ENCODE measurements at places on chromosomes 12 and 14.

DNA sequence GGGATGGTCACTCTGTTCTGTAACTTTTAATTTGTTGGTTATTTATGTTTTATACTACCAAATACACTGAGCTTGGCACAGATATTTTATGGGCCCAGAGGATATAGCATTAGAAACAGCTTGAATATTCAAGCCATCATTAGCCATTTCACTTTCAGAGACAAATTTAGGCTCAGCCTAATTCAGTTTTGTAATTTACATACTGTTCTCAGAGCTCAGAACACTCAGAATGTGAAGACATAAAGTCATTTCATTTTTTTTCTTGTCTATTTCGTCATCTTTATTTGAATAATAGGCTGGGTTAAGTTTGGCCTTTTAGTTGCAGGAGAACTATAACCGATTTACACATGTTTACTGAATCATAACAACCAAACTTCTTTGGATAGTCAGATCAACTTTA is 361.7 kb downstream of the SNAPC1 start:
- DNase-seq = no peak

- DNase-seq = no peak
These were observed 25.1 kb downstream of the SLC4A8 start for GRCh38 chr12:51449580-51450246.

DNA sequence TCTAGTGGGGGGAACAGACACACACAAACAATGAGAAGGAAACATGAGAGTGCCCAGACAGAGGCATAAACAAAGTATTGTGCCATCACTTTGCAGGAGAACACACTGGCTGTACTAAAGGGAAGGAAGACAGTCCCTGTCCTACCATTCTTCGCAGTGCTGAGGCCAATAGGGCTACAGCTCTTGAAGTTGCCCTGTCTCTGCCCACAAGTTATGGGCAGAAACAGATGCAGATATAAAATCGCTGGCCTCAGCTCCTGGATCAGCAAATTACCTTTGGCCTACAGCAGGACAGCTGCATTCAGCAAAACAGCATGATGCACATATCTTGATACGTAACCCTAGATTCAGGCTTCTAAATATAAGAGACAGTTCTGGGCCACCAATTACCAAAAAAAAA is 23.0 kb upstream of the PRKAB1 start:
- DNase-seq = no peak

DNA sequence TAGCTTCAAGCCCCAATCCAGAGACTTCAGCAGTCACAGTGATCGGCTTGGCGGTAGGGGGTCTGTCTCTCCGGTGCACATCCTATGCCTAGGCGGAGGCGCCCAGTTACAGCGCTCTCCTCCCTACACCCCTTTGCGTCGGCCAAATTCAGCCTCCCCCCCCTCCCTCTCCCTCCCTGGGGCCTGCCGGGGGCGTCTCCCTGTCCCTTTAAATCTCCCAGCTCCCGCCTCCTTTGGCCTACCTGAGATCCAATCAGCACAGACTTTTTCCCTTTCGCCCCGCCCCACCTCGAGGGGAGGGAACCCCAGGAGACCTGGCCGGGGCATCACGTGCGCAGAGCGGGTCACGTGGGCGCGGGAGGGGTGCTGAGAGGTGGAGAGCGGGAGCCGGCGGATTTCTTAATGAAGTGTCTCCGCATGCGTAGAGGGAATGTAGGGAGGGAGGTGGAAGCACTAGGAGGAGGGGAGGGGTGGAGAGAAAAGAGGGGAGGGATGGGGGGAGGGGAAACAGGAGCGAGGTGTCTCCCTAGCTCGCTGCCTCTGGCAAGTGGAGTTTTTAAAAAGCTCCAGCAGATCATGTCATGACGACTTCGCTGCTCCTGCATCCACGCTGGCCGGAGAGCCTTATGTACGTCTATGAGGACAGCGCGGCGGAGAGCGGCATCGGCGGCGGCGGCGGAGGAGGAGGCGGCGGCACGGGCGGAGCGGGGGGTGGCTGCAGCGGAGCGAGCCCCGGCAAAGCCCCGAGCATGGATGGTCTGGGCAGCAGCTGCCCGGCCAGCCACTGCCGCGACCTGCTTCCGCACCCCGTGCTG is at the start of gene HOXC13:
HOXC13 (plus strand) TSS at position 506 of the 815 bp plus-strand sequence; CDS start at position 582, 76 bp downstream.
- DNase-seq = no peak

DNA sequence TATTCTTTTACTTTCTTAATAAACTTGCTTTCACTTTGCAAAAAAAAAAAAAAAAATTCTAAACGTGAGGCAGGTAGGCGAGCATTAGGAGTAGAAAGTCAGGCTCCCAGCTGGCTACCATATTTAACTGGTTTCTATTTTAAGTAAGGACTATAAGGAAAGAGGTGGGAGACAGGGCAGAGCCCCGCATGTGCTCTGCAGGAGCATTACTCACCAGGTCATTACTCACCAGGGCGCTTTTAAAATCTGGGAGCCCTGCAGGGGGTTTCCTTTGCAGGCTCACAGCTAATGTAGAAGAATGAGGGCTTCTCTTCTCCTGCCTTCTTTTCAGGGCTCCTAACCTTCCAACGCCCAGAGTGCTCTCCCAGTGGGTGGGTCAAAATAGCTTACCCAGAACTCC is 14.0 kb upstream of the DPF3 start:
- DNase-seq = no peak

GRCh38 chr12:116620492-116621191 is 61.5 kb downstream of the MAP1LC3B2 start:
- DNase-seq = no peak

- no peak for DNase-seq
These were observed 18.5 kb downstream of the BHLHE41 start for GRCh38 chr12:26106347-26106746.

GRCh38 chr12:131619106-131619642 is 91.7 kb upstream of the SFSWAP start:
- no peak for DNase-seq

DNA sequence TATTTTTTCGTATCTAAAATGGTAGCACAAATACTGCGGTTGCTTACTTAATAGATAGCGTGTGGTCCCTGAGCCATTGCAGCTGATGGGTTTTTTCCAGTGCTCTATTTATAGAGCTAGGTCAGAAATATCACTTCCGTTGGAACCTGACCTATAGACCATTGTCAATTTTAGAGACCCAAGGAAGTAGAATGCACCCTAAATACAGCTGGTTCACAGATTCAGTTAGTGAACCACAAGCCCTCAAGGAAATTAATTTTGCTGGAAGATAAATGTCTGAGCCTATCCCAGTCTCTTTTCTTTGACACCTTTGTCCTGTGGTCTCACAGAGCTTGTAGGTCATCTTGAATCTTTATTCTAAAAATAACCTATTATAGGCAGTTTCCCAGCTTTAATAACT is 391.0 kb downstream of the ZFP36L1 start:
- no peak for DNase-seq

DNA sequence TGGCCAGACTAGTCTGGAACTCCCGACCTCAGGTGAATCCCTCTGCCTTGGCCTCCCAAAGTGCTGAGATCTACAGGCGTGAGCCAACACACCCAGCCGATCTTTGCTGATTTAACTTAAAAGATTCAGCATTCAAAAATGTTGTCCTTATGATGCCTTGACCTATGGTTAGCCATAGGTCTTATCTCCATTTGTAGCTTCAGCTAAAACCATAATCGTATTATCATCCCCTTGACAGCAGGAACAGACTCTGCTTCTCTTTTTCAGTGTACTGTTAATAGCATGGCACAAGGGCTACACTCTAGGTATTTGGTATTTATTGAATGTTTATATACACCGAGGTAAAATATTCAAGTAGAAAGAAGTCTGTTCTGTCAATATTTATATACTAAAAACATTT is 15.3 kb downstream of the CCDC62 start:
- DNase-seq = no peak

GRCh38 chr14:65824285-65824977 is 411.9 kb downstream of the FUT8 start:
- DNase-seq = peak; percentile 25

- DNase-seq = no peak
These were observed 20.2 kb downstream of the OR4N2 start for GRCh38 chr14:19823765-19824164.

DNA sequence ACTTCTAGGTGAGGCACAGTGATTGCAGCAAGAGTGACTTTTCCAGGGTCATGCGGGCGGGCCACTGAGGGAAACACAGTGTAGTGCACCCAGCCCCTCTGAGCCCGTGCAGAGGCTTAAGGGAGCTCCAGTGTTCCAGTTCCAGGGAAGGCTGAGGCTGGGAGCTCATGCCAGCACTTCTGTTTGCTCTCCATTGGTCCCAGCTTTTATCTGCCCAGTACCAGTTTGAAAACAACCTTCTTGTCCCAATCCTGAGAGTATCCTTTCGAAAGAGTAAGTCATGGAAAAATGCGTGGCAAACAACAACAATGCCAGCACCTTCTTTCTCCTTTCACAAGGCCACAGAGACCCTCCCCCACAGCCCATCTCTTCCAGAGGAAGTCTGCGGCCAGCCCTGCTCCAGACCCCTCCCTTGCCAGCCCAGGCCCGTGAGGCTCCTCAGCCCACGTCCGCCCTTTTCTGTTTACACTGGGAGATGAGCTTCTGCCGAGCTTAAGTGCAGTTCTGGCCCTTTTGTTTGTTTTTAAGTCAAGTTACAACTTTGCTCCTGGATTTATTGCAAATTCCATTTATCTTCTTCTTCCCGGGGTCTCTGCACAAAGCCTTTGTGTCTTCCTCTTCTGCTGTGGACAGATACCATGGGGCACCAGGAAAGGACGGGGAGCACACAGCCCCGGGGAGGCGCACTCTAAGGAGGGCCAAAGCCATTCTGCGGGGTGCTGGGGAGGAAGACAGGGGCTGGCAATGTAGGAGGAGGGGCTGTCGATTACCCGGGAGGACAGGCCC is 185.6 kb downstream of the ZFP36L1 start:
- no peak for DNase-seq

- no peak for DNase-seq
These were observed 56.3 kb downstream of the SLC8B1 start for GRCh38 chr12:113278633-113279032.

- DNase-seq = no peak
These were observed 752.2 kb downstream of the FSCB start for GRCh38 chr14:43754838-43755237.

DNA sequence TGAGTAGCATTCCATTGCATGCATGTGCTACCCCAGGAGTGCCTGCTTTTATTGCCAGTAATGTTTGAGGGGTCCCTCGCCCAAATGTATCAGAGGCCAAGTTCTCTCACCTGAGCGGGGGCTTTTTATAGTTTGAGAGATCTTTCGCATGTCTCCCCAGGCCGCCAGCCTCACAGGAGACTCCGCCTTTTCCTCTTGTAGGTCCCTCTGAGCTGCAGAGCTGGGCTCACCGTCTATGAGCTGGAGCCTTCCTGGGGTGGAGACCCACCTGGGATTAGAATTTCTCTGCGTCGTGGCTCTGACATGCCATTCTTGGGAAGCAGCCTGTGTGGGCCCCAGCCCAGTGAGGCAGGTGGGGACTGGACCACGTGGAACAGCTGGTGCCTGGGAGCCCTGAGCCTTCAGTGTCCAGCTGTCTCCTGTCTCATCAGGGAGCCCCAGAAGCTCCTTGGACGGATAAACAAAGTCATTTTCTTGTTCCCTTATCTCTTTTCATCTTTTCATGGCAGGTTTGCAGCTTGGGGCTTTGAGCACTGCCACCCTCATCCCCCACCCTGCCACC is 261.7 kb upstream of the CRY1 start:
- DNase-seq = no peak

- DNase-seq = no peak
These were observed 13.2 kb downstream of the RPS6KA5 start for GRCh38 chr14:91047174-91047753.

DNA sequence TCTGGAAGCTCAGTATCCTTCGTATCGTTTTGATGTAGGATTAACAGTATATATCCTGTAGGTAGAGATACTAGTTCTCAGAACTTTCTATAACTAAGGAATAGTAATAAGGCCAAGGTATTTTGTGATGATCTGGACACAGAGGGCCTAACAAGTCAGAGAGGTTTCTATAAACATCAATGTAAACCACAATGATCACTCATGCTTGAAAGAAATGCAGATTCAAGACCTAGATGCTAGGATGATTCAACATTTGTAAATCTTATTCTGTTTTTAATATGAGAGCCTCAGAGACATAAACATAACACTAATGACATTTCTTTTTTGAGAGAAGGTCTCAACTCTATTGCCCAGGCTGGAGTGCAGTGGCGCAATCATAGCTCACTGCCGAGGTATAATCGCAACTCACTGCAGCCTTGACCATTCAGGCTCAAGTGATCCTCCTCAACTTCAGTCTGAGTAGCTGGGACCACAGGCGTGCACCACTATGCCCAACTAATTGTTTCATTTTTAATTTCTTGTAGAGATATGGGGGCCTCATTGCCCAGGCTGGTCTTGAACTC is 16.2 kb downstream of the SUPT16H start:
- no peak for DNase-seq

- no peak for DNase-seq
These were observed 966.6 kb upstream of the SEL1L start for GRCh38 chr14:82500222-82500621.

DNA sequence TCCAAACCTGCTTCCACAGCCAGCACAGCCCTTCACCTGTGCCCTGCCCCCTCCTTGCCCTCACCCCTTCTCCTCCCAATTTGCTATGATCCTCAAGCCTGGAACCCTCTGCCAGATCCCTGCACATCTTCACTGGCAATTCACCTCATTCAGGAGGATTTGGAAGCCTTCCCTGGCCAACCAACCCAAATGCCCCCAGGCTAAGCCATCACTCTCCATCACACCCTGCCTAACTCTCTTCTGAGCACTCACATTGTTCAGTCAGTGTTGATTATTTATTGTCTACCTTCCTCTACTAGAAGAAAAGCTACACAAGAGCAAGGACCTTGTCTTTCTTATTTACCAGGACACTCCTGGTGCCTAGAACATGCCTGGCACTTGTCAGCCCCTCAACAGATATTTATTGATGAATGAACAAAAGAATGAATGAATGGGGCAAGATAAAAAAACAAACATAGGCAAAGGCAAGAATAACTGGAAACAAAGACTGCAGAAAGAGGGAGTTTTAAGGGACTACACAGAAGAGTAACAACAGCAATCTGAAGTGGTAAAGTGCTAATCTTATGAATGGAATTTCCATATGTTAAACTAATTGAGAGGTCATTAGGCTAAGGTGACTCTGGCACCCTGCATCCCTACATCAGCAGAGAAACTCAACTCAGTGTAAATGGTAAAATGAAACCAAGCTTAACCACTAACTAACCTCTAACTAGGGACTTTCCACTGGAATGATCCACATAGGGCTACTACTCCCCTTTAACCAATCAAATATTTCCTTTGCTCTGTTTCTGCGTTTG is 33.4 kb downstream of the TMTC1 start:
- no peak for DNase-seq

DNA sequence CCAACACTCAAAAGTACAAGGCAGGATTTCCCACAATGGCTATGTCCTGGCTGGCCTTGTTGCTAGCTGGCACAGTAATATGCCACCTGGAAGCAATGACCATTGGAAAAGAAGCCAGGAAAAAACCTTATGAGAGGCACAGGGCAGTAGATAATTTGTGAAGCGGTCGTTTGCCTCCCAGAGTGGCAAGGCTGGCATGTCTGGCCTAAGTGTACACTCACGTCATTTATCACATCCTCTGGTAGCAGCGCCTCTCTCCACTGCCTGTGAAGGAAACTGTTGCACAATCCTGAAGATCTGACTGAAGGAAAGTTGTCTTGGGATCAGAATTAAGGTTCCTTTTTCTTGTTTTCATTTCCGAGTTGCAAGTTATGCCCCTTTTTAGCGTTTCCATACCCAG is 408.5 kb downstream of the ZFP36L1 start:
- no peak for DNase-seq
